ENCODE measurements at places on chromosomes 7 and 10. TPM values are rescaled to one million over a fixed set of nuclear protein-coding genes. Genes with fewer than 3 reads are reported as not detected.

DNA sequence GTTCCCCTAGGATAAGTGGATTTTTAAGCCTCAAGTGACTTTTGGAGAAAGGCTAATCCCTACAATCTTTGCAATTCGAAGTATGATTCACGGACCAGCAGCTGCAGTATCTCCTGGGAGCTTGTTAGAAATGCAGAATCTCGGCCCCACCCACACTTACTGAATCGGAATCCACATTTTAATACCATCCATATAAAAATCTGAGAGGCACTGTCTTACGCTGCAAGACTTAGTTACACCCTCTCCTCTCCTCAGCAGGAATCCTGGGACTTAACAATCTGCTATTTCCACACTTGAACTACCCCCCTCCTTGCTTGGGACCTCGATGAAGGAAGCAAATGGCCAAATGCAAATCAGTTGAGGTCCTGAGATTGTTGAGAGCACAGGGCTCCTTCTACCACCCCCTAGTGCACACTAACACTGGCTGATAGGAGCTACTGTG lies 21.0 kb downstream of the ITPRIP start:
- H3K4me1 ChIP-seq, result no peaks in the 10 kb centered on the region
- DNase-seq, result no peak
- 0 out of 2 replicates have a peak overlapping the region, but pooled peaks have one; percentile 13 for H3K27ac ChIP-seq
- no peak overlapping the region for H3K4me3 ChIP-seq
- H3K36me3 ChIP-seq, result peaks cover 26% of the 10 kb centered on the region

DNA sequence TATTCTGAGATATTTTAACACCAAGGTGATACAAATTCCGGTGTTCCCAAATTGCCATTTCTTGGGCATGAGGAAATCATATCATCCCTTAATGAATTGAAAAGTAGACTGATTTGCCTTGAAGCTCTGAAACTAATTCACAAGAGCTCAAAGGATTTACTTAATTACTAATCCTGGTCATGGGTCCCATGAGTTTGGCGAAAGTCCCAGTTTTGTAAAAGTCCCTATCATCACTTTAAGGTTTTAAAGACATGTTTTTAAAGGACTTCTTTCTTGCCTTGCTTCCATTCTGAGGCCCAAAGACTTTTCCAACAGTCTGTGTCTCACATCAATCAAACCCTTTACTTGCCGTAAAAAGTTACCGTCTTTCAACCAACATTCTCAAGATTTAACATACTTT lies 377.9 kb downstream of the DNAJB9 start:
- no peak for DNase-seq
- H3K4me3 ChIP-seq, result no peak overlapping the region

GRCh38 chr7:128830231-128831177 lies at the start of gene FLNC:
Gene FLNC, plus strand, starts transcription at chr7:128830406. Its CDS starts 232 bp downstream, at chr7:128830638.
- H3K36me3 ChIP-seq, result no peaks in the 10 kb centered on the region
- H3K4me1 ChIP-seq, result peaks cover 21% of the 10 kb centered on the region

GRCh38 chr7:38284553-38284952 lies 11.1 kb upstream of the TARP start:
- no peak overlapping the region for H3K27ac ChIP-seq
- H3K4me3 ChIP-seq, result no peak overlapping the region
- no peaks in the 10 kb centered on the region for H3K4me1 ChIP-seq
- no peaks in the 10 kb centered on the region for H3K36me3 ChIP-seq
- no peak for DNase-seq
- no peaks in the 10 kb centered on the region for H3K27me3 ChIP-seq

- DNase-seq, result no peak
- H3K4me1 ChIP-seq, result peaks cover 32% of the 10 kb centered on the region
- no peak overlapping the region for H3K4me3 ChIP-seq
- no peaks in the 10 kb centered on the region for H3K27me3 ChIP-seq
- H3K36me3 ChIP-seq, result no peaks in the 10 kb centered on the region
Observed at GRCh38 chr10:80504158-80504811, 33.4 kb upstream of the SH2D4B start.

DNA sequence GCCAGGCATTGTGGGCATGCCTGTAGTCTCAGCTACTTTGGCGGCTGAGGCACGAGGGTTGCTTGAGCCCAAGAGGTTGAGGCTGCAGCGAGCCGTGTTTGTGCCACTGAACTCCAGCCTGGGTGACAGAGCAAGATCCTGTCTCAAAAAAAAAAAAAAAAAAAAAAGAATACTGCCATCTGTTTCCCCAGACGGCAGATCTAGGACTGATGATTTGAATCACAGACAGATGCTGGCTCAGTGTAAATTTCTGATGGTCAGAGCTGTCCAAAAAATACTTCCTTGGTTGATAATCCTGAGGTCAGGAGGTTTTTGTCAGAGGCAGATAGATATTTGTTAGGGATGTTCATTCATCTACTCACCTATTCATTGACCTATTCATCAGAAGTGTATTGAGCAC lies 130.7 kb downstream of the REEP3 start:
- no peaks in the 10 kb centered on the region for H3K36me3 ChIP-seq
- no peak overlapping the region for H3K4me3 ChIP-seq
- no peaks in the 10 kb centered on the region for H3K27me3 ChIP-seq

STRIP2 gene
- 4.5 TPM for polyA plus RNA-seq

FKBP6 gene
- 0.11 TPM for polyA plus RNA-seq

Measured in H1 (cell line).